NCI-H1105 treated with DMSO at 0.1 percent for 48 hours (cell line): ENCODE measurements at places on chromosomes 12 and 14.

- no peak for DNase-seq
Observed at GRCh38 chr12:116563262-116563661, 4.1 kb downstream of the MAP1LC3B2 start.

GRCh38 chr14:74763803-74764531, 851 bp downstream of the YLPM1 start:
- DNase-seq = no peak

DNA sequence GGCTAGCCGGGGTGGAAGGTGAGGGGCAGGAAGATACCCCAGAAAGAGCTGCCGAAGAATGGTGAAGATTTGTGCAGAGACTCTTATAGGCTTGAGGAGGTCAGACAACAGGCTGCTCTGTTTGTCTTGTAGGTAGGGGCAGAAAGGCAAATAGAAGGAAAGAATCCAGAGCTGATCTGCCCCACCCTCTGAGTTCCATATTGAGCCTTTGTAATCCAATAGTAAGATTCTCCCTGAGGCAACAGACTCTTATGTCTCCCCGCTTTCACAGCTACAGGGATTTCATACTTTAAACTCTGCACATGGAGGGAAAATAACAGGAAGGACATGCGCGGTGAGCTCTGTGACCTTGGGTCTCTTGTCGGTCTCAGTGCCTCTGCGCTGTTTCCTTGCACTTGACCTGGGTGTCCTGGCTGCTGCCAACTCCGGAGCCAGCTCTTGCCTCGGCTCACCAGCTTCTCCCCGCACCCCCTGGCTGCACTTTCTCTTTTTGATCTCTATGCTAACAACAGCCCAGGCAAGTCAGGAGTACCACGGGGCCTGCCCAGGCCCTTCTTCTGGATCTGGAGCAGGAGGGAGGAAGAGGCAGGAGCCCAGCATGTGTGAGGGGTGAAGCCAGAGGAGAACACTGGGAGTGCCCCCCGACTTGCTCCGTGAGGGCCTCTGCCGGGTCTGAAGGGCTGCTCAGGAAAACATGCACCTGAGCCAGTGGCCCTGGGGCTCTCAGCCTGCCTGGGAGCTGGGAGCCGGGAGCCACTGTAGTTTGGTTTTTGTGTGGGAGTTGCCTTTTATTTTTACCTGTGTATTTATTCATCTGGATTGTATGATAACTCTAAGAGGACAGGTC, 75.8 kb downstream of the PPP1R36 start:
- DNase-seq = no peak

- no peak for DNase-seq
Observed at GRCh38 chr12:93360688-93361087, 17.0 kb upstream of the NUDT4 start.

DNA sequence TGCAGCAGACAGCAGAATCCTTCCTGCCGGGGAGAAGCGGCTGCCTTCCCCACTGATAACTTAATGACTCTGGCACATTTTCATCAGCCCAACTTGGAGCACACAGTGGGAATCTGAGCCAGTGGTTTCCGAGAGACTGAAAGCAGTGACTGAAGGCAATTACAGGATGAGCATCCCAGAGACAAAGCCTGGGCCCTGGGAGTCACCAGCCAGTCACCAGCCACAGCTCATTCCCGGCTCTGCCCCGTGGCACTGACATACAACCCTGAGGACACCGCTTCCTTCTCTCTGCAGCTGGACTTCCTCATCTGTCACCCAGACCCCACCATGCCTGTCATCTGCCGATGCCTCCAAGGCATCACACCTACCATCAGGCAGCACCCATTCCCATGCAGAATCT, 192.3 kb downstream of the DPF3 start:
- DNase-seq = peak; percentile 1

- no peak for DNase-seq
Observed at GRCh38 chr12:25052196-25052913, 103.5 kb upstream of the BCAT1 start.
